ENCODE measurements at places on chromosomes 7 and 10. TPM values are rescaled to one million over a fixed set of nuclear protein-coding genes. Genes with fewer than 3 reads are reported as not detected.
A peak's percentile ranks its signal among the peaks of the same experiment; 100 is the strongest.

GRCh38 chr7:99372275-99373090 lies 2.0 kb upstream of the ARPC1B start:
- no peaks in the 10 kb centered on the region for H3K27me3 ChIP-seq
- H3K27ac ChIP-seq: no peak overlapping the region
- H3K4me1 ChIP-seq: peaks cover 20% of the 10 kb centered on the region
- H3K4me3 ChIP-seq: no peak overlapping the region

GRCh38 chr7:116583653-116584052 lies 58.8 kb downstream of the CAV1 start:
- peak; percentile 67 for DNase-seq
- peak overlapping the region; percentile 36 for H3K4me3 ChIP-seq
- peaks cover 16% of the 10 kb centered on the region for H3K4me1 ChIP-seq
- H3K27ac ChIP-seq: peak overlapping the region; percentile 32
- H3K27me3 ChIP-seq: no peaks in the 10 kb centered on the region
- H3K36me3 ChIP-seq: no peaks in the 10 kb centered on the region

DNA sequence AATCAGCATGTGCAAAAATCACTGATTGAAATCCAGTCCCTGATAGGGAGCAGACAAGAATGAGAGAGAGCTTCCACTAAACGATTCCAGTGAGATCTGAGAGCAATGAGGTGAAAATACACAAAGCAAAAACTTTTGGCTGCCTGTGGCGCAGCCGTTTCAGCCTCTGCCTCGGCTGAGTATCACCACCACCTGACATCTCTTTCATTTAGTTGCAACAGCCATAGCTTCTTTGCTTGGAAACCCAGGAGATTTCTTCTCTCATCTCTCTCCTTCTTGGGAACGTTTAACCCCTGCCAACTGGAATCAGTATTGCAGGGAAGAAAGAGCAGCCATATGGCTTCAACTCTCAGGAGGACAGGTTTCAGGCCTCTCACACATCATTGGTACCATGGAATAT lies 237.3 kb upstream of the AGK start:
- DNase-seq: no peak
- no peaks in the 10 kb centered on the region for H3K27me3 ChIP-seq
- H3K27ac ChIP-seq: no peak overlapping the region
- no peaks in the 10 kb centered on the region for H3K4me1 ChIP-seq
- H3K36me3 ChIP-seq: no peaks in the 10 kb centered on the region

- peaks cover 18% of the 10 kb centered on the region for H3K27me3 ChIP-seq
- H3K27ac ChIP-seq: no peak overlapping the region
- H3K4me3 ChIP-seq: no peak overlapping the region
- no peak for DNase-seq
These were observed 64.3 kb downstream of the PDGFA start for GRCh38 chr7:455110-455928.

DNA sequence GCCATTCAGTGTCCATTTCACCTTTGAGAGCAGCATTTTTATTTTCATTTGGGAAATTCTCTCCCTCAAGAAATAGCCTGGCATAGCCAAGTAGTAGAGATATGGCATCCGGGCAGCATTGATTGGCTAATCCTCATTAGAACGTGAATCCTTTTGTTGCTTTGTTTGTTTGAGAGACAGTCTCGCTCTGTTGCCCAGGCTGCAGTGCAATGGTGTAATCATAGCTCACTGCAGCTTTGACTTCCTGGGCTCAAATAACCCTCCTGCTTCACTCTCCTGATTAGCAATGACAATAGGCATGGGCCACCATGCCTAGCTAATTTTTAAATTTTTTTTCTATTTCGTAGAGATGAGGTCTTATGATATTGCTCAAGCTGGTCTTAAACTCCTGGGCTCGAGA lies 1174.9 kb upstream of the AUTS2 start:
- H3K27ac ChIP-seq: no peak overlapping the region
- no peaks in the 10 kb centered on the region for H3K36me3 ChIP-seq
- no peak for DNase-seq
- no peaks in the 10 kb centered on the region for H3K27me3 ChIP-seq
- no peak overlapping the region for H3K4me3 ChIP-seq

Gene KCNH2
- total RNA-seq: 0.87 TPM

- no peak overlapping the region for H3K27ac ChIP-seq
These were observed 26.0 kb downstream of the AGK start for GRCh38 chr7:141577043-141577839.

Gene NKX1-2
- not detected for total RNA-seq

DNA sequence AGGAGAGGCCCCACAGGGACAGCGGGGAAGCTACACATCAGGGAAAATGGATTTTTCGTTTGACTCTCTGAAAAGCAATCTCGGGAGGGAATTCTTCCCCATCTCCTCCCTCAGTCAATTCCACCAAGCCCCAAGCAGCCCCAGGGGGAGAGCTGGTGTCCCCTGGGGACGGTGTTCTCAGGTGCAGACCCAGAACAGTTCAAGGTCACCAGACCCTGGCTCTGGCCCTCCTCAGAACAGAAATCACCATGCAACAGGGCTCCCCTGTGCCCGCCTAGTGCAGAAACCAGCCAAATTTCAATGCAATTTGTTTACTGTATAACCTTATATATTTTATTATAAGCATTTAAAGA lies 34.1 kb downstream of the GSDME start:
- H3K27ac ChIP-seq: no peak overlapping the region
- H3K4me3 ChIP-seq: no peak overlapping the region
- peaks cover 31% of the 10 kb centered on the region for H3K4me1 ChIP-seq

GRCh38 chr10:59283456-59284091 lies 78.8 kb downstream of the FAM13C start:
- no peaks in the 10 kb centered on the region for H3K27me3 ChIP-seq
- no peak overlapping the region for H3K4me3 ChIP-seq
- H3K4me1 ChIP-seq: no peaks in the 10 kb centered on the region
- DNase-seq: no peak
- no peaks in the 10 kb centered on the region for H3K36me3 ChIP-seq

DNA sequence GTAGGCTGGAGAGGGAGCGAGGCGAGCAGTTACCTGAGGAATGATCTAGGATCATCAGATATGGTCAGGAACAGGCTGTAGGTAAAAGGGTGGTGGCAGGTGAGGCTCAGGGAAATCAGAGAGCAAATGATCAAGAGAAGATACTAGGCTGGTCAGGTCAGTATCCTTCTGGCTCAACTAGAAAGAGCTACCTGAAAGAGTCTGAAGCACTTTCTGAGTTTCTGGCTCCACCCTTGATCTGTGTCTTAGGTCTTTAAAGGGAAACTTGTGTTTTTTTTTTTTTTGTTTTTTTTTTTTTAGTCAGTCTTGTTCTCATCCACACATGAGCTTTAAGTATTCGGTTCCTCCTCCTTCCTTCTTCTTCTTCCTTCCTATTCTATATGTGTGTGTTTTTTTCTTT lies 10.5 kb downstream of the ADAM22 start:
- no peak overlapping the region for H3K27ac ChIP-seq
- H3K4me1 ChIP-seq: no peaks in the 10 kb centered on the region
- no peak overlapping the region for H3K4me3 ChIP-seq
- no peak for DNase-seq

GRCh38 chr7:158377800-158378623 lies 209.6 kb downstream of the PTPRN2 start:
- no peaks in the 10 kb centered on the region for H3K36me3 ChIP-seq
- no peak overlapping the region for H3K4me3 ChIP-seq
- DNase-seq: no peak
- no peaks in the 10 kb centered on the region for H3K27me3 ChIP-seq
- no peak overlapping the region for H3K27ac ChIP-seq

Gene GPR22
- total RNA-seq: not detected

- H3K4me3 ChIP-seq: no peak overlapping the region
- H3K36me3 ChIP-seq: no peaks in the 10 kb centered on the region
- peaks cover 34% of the 10 kb centered on the region for H3K4me1 ChIP-seq
- DNase-seq: no peak
These were observed 56.6 kb downstream of the TMEM209 start for GRCh38 chr7:130148561-130148960.

Gene TMEM236
- 0.27 TPM for total RNA-seq

DNA sequence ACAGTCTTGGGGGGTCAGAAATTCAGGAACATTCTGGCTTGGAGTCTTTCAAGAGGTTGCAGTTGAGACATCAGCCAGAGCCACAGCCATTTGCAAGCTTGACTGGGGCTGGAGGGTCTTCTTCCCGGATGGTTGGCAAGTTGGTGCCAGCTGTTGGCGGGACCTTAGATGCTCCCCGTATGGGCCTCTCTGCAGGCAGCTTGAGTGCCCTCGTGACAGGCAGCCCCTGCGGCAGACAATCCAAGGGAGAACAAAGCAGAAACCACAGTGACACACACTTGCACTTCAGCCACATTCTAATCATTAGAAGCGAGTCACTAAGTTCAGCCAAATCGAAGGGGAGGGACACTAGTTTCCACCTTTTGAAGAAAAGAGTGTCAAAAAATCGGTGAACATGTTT lies 59.4 kb upstream of the MXI1 start:
- H3K36me3 ChIP-seq: no peaks in the 10 kb centered on the region
- H3K4me3 ChIP-seq: no peak overlapping the region
- no peaks in the 10 kb centered on the region for H3K27me3 ChIP-seq
- H3K4me1 ChIP-seq: peaks cover 22% of the 10 kb centered on the region
- DNase-seq: no peak

- peaks cover 15% of the 10 kb centered on the region for H3K27me3 ChIP-seq
- H3K27ac ChIP-seq: no peak overlapping the region
- no peak overlapping the region for H3K4me3 ChIP-seq
- H3K4me1 ChIP-seq: peaks cover 14% of the 10 kb centered on the region
These were observed 4.1 kb downstream of the DKK1 start for GRCh38 chr10:52318136-52318701.

Gene HBP1
- 127 TPM for total RNA-seq

Gene CYP17A1
- not detected for total RNA-seq

DNA sequence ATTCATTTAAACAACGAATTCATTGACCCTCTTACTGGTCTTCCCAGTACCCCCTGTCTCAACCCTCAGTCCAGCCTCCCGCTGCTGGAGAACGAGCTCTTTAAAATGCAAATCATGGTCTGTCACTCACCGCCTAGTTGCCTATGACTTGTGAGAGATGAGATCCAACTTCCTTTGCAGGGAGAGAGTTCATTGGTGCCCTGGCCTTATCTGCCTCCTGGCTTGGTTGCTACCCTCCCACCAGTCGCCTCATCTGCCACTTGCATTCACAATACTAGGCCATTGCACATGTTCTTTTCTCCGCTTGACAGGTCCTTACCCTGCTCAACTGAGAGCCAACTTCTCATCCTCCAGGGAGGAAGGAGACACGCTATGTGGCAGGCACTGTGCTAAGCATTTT lies 54.0 kb upstream of the MXI1 start:
- H3K4me3 ChIP-seq: no peak overlapping the region
- H3K27me3 ChIP-seq: peaks cover 46% of the 10 kb centered on the region
- H3K27ac ChIP-seq: peak overlapping the region; percentile 37
- no peaks in the 10 kb centered on the region for H3K36me3 ChIP-seq
- peak; percentile 73 for DNase-seq
- peaks cover 69% of the 10 kb centered on the region for H3K4me1 ChIP-seq
